ENCODE measurements at places on chromosomes 6 and 20. TPM values are rescaled to one million over a fixed set of nuclear protein-coding genes. Genes with fewer than 3 reads are reported as not detected.

Gene TMEM151B
- total RNA-seq: not detected

Gene DLL1
- total RNA-seq: not detected

Gene MAS1
- not detected for total RNA-seq

Gene LY6G6F
- total RNA-seq: not detected

Gene CCN6
- total RNA-seq: not detected

Gene TRERF1
- 17.4 TPM for total RNA-seq

Gene BEND6
- not detected for total RNA-seq

Gene APMAP
- 44.1 TPM for total RNA-seq

DNA sequence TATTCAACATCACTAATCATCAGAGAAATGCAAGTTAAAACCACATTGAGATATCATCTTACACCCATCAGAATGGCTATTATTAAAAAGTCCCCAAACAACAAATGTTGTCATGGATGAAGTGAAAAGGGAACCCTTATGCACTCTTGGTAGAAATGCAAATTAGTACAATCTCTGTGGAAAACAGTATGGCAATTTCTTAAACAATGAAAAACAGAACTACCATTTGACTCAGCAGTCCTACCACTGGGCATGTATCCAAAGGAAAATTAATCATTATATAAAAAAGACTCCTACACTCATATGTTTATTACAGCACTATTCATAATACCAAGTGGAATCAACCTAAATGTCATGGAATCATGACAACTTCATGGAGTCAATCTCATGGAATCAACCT is 611.3 kb upstream of the GJE1 start:
- H3K27ac ChIP-seq: no peak overlapping the region
- H3K36me3 ChIP-seq: no peaks in the 10 kb centered on the region
- H3K4me3 ChIP-seq: no peak overlapping the region
- no peaks in the 10 kb centered on the region for H3K27me3 ChIP-seq
- no peaks in the 10 kb centered on the region for H3K4me1 ChIP-seq
- DNase-seq: no peak

GRCh38 chr6:127460465-127460864 is 1.3 kb upstream of the KIAA0408 start:
- H3K27me3 ChIP-seq: no peaks in the 10 kb centered on the region
- peaks cover 31% of the 10 kb centered on the region for H3K4me1 ChIP-seq
- peak overlapping the region; percentile 7 for H3K27ac ChIP-seq
- peaks cover 3% of the 10 kb centered on the region for H3K36me3 ChIP-seq
- DNase-seq: no peak

GRCh38 chr6:15489261-15489962 is 173.4 kb downstream of the DTNBP1 start:
- no peaks in the 10 kb centered on the region for H3K27me3 ChIP-seq
- H3K27ac ChIP-seq: no peak overlapping the region
- no peak for DNase-seq
- peaks cover 27% of the 10 kb centered on the region for H3K36me3 ChIP-seq

- H3K36me3 ChIP-seq: no peaks in the 10 kb centered on the region
- no peak for DNase-seq
- H3K4me3 ChIP-seq: no peak overlapping the region
These were observed 17.7 kb downstream of the LOC128125822 start for GRCh38 chr6:63589952-63590411.

DNA sequence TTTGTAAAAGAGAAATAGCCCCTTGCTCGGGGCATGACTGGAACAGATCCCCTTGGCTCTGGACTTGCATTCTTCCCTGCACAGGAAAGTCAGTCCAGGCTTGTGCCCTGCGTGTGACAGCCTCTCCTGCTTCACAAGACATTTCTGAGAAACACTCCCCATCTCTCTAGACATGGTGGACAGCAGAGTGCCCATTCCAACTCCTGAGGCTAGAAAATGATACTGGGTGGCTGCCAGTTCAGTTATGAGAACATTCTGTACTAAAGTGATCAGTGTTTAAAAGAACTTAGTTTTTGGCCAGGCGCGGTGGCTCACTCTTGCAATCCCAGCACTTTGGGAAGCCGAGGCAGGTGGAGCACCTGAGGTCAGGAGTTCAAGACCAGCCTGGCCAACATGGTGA is 41.3 kb downstream of the TGM3 start:
- no peak overlapping the region for H3K4me3 ChIP-seq
- H3K27ac ChIP-seq: no peak overlapping the region
- H3K4me1 ChIP-seq: no peaks in the 10 kb centered on the region
- H3K36me3 ChIP-seq: no peaks in the 10 kb centered on the region

DNA sequence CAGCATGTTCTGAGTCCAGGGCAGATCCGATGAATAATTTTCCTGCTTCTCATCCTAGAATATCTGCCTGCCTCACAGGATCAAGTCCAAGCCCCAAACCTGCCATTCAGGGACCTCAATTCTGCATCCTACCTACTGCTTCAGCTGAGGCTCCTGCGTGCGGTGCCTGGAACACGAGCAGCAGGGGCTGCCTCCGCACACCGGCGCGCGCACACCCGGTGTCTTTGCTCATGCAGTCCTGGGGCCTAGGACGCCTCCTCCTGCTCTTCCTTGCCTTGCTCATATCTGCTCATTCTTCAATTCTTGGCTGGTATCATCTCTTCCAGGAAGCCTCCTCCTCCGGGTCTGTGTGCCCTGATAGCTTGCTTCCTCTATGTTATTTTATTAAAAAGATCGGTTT is 81.1 kb upstream of the AGPAT4 start:
- no peaks in the 10 kb centered on the region for H3K36me3 ChIP-seq
- H3K4me3 ChIP-seq: no peak overlapping the region
- no peak overlapping the region for H3K27ac ChIP-seq
- no peak for DNase-seq

DNA sequence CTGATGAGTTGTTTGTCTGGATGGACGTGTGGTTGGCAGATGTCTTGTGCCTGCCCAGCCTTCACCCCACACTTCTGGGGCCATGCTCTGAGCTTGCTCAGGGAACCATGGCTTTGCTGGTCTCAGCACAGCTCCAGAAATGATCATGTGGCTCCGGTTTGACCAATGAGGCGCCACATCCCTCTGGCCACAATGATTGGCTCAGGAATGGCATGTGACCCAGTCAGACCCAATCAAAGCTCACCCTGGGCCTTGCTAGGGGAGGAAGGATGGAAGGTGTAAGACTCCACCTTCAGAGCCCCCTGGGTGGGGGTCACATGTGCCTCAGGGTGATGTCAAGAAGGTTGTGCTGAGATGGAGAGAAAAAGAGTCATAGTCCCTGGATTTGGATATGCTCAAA is 281.6 kb upstream of the SULF2 start:
- H3K4me1 ChIP-seq: no peaks in the 10 kb centered on the region
- H3K4me3 ChIP-seq: no peak overlapping the region
- H3K27me3 ChIP-seq: no peaks in the 10 kb centered on the region
- no peak for DNase-seq
- no peak overlapping the region for H3K27ac ChIP-seq

GRCh38 chr6:31289788-31290187 is 17.9 kb upstream of the HLA-C start:
- DNase-seq: no peak
- H3K4me1 ChIP-seq: no peaks in the 10 kb centered on the region

DNA sequence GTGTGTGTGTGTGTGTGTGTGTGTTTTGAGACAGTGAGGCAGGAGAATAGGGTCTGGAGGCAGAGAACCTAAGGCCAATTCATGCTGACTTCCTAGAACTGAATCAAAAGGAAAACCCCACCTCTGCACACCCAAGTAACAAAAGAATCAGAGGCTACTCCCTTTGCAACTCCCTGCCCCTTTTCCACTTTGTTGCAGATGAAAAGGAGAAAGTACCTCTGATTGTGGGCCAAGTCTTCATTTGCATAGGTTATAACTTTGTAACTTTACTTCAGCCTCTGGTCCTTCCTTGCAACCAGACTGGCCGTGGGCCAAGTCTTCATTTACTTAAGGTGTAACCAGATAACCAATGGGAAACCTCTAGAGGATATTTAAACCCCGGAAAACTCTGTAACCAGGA is 168.8 kb downstream of the EYA2 start:
- no peak for DNase-seq
- H3K4me1 ChIP-seq: no peaks in the 10 kb centered on the region
- no peak overlapping the region for H3K4me3 ChIP-seq
- H3K27ac ChIP-seq: no peak overlapping the region
- peaks cover 7% of the 10 kb centered on the region for H3K27me3 ChIP-seq

DNA sequence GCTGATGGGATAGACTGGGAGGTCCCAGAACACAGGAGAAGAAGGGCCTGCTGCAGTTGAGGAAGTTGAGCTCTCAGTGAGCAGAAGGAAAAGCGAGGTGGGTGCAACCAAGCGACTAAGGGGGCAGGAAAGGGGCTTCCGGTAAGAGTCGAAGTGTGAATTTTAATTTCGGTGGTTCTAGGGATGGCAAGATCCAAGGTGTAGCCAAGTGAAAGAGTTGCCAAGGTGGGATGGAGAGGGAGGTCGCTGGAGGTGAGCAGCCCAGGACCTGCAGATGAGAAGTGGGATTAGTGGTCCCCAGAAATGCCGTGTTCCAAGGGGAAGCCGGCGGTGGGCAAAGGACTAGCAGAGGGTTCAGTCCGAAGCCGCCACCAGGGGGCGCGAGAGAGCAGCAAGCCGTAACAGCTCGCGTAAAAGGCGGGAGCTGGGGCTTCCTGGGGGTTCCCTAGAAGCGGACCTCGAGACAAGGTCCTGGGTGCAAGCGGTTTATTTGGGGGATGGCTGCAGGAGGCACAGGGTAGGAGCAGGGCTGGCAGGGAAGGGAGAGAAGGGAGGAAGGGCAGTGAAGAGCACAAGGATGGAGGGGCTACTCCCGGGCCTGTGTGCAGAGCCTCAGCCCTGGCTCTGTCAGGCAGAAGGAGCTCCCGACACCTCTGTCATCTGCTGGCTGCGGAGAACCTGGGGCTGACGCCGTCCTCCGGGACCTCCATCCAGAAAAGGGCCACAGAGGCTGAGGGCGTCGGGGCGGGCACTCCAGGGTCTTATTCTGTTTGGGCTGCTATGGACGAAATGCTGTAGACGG is 103.6 kb downstream of the PAX1 start:
- H3K36me3 ChIP-seq: no peaks in the 10 kb centered on the region
- no peak overlapping the region for H3K27ac ChIP-seq
- no peaks in the 10 kb centered on the region for H3K4me1 ChIP-seq

GRCh38 chr6:39882531-39882899 is 51.7 kb downstream of the MOCS1 start:
- H3K36me3 ChIP-seq: no peaks in the 10 kb centered on the region
- no peak overlapping the region for H3K4me3 ChIP-seq
- no peaks in the 10 kb centered on the region for H3K27me3 ChIP-seq
- no peak for DNase-seq
- H3K4me1 ChIP-seq: no peaks in the 10 kb centered on the region
- no peak overlapping the region for H3K27ac ChIP-seq

DNA sequence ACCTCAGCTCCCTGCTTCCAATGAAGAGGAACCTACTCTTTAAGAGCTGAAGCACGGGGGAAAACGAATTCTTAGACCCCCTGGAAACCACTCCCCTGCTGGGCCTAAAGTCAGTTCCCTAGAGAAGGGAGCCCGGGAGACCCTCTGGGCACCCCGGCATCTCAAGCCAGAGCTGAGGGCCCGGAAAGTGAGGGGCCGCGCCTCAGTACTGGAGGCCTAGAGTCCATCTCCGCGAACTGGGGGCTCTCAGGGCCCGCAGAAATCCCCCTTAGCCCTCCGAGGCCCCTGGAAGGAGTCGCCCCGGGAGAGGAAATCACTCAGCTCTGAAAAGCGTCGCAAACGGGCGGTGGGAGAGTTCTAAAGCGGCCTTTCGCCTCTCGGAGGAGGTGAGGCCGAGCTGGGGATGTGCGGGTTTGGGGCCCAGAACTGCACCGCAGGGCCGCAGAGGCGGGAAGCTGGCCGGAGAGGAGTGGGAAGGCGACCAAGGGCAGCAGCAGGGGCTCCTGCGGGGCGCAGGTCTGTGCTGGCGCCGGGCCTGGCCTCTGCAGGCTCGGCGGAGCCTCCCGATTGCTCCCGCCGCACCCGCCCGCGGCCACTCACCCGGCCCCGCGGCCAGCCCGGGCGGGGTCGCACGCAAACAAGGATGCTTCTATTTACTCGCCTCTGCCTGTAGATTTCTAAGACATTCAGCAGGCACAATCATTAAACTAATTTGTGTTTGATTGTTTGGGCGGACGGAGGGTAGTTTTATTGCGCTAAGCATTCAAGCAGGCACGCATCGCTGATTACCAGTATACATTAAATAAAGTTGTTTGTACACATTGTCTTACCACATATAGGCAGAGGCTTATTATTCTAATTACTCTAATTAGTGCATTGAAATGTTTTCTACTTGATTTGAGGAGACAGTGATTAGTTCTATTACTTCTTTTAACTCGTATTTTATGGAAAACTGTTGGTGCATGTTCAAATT is 9.2 kb downstream of the POU3F2 start:
- H3K4me1 ChIP-seq: peaks cover 16% of the 10 kb centered on the region
- no peak overlapping the region for H3K27ac ChIP-seq
- DNase-seq: no peak
- H3K36me3 ChIP-seq: no peaks in the 10 kb centered on the region
- H3K27me3 ChIP-seq: peaks cover 82% of the 10 kb centered on the region

DNA sequence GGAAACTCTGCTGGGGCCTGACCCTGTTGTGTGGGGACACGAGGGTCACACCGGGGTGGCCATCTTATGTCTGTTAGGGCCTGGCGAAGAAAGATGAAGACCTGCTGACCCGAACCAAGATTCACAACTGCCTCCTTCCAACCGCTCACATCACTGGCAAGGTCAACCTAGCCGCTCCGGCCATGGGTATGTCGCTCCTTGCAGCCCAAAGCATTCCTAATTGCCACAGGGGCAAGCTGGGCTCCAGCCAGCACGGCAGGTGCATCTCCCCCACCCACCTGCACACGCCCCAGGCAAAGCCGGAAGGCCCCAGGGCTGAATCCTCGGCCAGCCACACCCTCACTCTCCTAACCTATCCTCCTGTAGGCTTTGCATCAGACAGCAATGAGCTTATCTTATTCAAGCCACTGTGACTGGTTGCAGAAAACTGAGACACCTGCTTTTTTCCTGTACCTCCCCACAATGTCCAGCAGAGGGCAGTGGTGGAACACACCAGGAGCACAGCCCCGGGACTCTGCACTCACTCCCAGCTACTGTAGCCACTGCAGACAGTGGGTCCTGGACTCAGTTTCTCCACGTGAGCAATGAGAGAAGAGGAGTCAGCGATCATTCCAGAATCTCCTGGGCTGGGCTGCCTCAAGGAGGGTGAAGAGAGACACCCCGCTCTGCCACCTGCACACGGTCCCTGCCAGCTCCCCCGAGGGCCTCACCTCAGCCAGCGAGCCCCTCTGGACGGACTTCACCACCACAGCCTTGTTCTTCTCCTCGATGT is 170.2 kb downstream of the PREX1 start:
- H3K36me3 ChIP-seq: peaks cover 80% of the 10 kb centered on the region
- H3K27me3 ChIP-seq: no peaks in the 10 kb centered on the region
- peaks cover 11% of the 10 kb centered on the region for H3K4me1 ChIP-seq

DNA sequence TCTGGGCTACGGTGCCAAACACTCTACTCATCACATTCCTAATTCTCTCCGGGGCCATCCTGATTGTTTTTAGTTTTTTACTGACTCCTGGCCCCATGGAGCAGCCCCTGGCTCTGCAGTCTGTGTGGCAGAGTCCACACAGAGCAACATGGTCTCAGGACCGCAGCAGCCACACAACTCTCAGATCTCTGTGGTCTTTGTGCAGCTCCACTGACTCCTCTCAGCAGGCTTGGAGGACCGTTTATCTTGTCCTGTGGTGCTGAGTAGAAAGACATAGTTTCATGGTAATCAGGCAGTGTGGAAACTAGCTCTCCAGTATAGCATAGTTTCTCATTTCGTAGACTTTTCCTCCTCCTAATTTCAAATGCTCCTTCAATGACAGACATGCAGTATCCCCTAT is 168.4 kb downstream of the EDN1 start:
- H3K36me3 ChIP-seq: no peaks in the 10 kb centered on the region
- H3K27ac ChIP-seq: no peak overlapping the region
- no peak for DNase-seq
- H3K4me1 ChIP-seq: no peaks in the 10 kb centered on the region

- no peak for DNase-seq
- no peaks in the 10 kb centered on the region for H3K36me3 ChIP-seq
- no peak overlapping the region for H3K4me3 ChIP-seq
- H3K4me1 ChIP-seq: no peaks in the 10 kb centered on the region
These were observed 45.1 kb upstream of the TMEM30A start for GRCh38 chr6:75329703-75330102.
